GM10248 (cell line): ENCODE measurements at places on chromosomes 2 and 18.

- DNase-seq: no peak
These were observed 222.2 kb downstream of the BCL11A start for GRCh38 chr2:60331115-60331809.

- no peak for DNase-seq
These were observed 189.9 kb upstream of the SH3BP4 start for GRCh38 chr2:234761910-234762309.

GRCh38 chr2:29802986-29803385 lies 118.4 kb downstream of the ALK start:
- DNase-seq: no peak

GRCh38 chr2:230684270-230685168 lies 28.1 kb upstream of the CAB39 start:
- DNase-seq: no peak

DNA sequence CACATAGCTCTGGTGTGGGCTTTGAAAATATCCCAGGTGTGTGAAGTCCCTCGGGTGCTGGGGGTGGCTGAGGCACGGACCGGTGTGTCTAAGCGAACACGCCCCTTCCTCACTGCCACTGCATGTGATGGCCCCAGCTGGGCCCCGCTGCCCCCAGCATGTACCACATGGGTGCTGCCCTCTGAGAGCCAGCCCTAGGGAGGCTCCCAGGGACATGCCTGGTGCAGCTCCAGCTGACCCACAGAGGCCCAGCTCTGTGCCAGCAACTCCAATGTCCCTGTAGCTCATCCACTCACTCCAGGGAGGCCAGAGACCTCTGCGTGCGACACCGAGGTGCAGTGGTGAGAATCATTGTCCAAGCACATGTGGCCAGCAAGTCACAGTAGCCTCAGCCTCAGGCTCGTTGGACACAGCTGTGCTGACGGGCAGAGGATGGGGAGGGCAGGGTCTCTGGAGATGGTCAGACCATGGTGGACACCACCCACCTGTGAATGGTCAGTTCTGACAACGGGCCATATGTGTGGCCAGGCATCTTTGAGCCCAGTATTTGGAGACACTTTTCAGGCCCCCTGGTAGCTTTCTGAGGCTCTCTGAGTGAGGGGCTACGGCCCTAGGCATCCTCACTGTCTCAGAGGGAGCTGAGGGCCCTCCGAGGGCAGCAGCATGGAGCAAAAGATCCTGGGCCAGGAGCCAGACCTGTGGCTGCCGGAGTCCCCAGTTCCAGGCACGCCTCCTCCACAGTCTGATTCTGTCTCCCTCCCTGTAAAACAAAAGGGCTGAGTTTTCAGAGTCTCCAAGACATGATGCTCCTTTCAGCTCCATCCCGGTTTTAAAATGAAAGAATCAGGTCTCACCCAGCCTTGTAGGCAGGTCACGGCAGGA lies 220.7 kb downstream of the NDUFA10 start:
- no peak for DNase-seq

GRCh38 chr2:71925268-71926088 lies 222.2 kb downstream of the CYP26B1 start:
- DNase-seq: peak; percentile 15
